ENCODE measurements at places on chromosomes 3 and 15. TPM values are rescaled to one million over a fixed set of nuclear protein-coding genes. Genes with fewer than 3 reads are reported as not detected.

Gene MYL3
- 0.59 TPM for total RNA-seq

Gene LIPC
- total RNA-seq: 0.71 TPM

Gene SCN5A
- 0.39 TPM for total RNA-seq

Gene FHIT
- total RNA-seq: 11.0 TPM

Gene ARNT2
- total RNA-seq: 1.7 TPM

Gene LRRIQ4
- total RNA-seq: not detected

Gene PTX3
- 16.1 TPM for total RNA-seq

Gene GHSR
- total RNA-seq: not detected

Gene TGM5
- 98.2 TPM for total RNA-seq

Gene HDGFL3
- total RNA-seq: 5.7 TPM

Gene HIGD2B
- not detected for total RNA-seq

Gene CYP1A2
- not detected for total RNA-seq

Gene SCG5
- total RNA-seq: 0.61 TPM

Gene MESP1
- 1.2 TPM for total RNA-seq

Gene MUC13
- total RNA-seq: not detected

Gene PLA2G4F
- total RNA-seq: 167 TPM

Gene OR5K1
- total RNA-seq: not detected

Gene SLC7A14
- total RNA-seq: not detected

Gene TMC3
- total RNA-seq: not detected

Gene HTR3E
- not detected for total RNA-seq

Gene CLRN1
- not detected for total RNA-seq
